ENCODE measurements at places on chromosomes 4 and X. TPM values are rescaled to one million over a fixed set of nuclear protein-coding genes. Genes with fewer than 3 reads are reported as not detected.

DCAF12L2 gene
- total RNA-seq, result not detected

WWC2 gene
- total RNA-seq, result not detected

CENPVL1 gene
- total RNA-seq, result not detected

CDX4 gene
- total RNA-seq, result not detected

XAGE2 gene
- not detected for total RNA-seq

GSX2 gene
- 23.9 TPM for total RNA-seq

PASD1 gene
- not detected for total RNA-seq

SLC6A14 gene
- total RNA-seq, result not detected

MAGEA1 gene
- 31.6 TPM for total RNA-seq

GABRG1 gene
- not detected for total RNA-seq

LAS1L gene
- 19.2 TPM for total RNA-seq

STARD8 gene
- not detected for total RNA-seq

NXF2 gene
- not detected for total RNA-seq

DTHD1 gene
- not detected for total RNA-seq

DNA sequence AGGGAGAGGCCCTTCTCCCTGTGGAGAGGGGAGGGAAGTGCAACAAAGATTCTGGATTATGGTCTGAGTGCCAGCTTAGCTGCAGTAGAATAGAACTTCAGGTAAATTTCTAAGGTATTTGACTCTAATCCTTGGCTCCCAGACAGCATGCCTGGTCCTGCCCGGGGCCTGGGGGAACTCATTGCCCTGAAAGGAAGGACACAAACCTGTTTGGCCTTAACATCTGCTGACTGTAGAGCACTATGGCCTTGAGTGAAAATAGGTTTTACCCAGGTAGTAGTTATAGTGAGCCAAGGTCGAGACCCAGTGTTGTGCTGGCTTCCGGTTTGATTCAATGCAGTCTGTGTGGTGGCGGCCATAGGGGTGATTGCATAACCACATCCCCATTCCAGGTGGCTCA lies 64.4 kb downstream of the RPS6KA6 start:
- no peak for DNase-seq

DNA sequence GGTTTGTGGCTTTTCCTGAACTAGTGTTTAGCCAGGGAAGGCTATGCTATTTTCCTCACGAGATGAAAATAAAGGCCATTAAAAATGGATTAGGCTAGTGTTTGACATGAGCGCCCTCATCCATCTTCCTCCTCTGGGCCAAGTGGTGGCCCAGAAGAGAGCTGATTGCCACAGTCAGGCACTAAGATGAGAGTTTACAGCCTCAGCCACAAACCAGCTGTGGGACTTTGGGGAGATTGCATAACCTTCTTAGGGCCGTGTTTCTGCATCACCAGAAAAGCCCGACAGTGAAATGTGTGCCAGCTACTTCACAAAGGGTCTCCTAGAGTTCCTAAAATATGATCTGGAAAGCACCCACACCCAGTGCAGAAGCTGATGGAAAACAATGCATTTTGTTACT lies 42.3 kb upstream of the LNX1 start:
- no peak for DNase-seq

GRCh38 chrX:72108666-72109065 lies 23.0 kb downstream of the RTL5 start:
- DNase-seq, result no peak

- DNase-seq, result no peak
Measured at GRCh38 chr4:682490-683172, 6.3 kb downstream of the SLC49A3 start.

DNA sequence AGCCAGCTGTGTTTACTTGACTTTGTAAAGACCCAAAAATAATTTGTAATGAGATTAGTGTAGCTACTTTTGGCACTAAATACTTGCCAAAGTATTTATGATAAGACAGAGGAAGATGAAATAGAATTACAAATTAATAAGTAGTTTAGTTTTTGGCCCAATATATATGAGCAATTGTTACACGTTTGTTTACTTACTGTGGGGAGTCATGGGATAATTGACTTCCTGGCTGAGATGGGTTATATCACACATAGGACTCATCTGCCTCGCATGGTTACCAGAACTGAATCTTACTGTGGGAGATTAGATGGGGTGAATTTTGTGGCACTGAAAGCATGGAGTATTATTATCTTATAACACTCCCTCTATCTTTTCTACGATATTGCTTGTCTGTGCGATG lies 66.6 kb downstream of the INTS12 start:
- no peak for DNase-seq

DNA sequence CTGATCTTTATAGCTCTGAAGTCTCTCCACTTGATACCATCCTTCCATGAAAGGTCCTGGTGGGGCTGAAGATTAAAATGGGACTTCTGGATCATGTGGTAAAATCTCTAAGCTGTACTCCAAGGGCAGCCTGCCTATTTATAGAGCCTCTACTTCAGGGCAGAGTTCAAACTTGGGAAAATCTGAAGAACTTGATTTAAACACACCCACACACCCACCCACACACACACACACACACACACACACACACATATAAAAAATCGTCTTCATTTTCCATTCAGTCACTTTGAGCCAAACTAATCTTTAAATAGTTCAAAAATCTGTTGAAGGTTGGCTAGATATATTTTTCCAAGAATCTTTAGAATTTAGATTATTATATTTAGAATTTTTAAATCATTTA lies 234.9 kb upstream of the GPC4 start:
- no peak for DNase-seq

- no peak for DNase-seq
Measured at GRCh38 chr4:108033348-108033747, 43.7 kb downstream of the HADH start.

- DNase-seq, result no peak
Measured at GRCh38 chr4:187608001-187608421, 387.6 kb upstream of the ZFP42 start.

DNA sequence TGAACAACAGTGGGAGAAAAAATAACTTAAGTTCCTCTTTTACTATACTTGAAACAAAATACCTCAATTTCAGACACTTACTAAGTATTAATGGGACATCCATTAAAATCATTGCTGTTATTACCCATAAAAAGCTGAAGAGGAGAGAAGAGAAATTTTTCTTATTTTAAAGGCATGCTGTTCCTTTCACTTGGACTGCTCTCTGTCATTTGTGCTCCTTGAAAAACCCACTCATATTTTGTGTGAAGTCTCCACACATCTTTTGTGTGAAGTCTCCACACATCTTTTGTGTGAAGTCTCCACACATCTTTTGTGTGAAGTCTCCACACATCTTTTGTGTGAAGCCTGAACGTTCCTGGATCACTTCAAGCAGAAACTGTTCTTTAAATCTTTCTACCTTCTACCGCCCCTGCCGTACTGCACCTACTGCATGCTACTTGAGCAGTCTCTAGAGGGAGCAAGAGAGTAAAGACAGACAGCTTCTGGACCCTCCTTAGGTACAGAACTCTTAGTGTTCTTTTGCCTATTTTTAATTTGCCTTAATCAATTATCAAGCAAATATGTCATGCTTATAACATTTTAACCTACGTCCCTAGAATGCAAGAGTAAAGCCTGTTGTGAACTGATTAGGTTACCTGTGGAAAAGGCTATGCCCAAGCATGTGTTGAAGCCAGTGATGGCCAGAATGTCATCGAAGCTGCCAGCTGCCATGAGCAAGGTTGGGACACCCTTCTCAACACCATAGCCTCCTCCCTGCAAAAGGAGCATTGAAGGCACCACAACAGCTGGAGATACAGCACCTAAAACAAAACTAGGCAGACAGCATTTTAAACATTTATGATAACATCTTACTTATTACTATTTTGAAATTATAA lies 27.1 kb upstream of the SLC9B1 start:
- peak; percentile 85 for DNase-seq

- DNase-seq, result no peak
Measured at GRCh38 chrX:97895751-97896150, 1012.0 kb downstream of the RPA4 start.

DNA sequence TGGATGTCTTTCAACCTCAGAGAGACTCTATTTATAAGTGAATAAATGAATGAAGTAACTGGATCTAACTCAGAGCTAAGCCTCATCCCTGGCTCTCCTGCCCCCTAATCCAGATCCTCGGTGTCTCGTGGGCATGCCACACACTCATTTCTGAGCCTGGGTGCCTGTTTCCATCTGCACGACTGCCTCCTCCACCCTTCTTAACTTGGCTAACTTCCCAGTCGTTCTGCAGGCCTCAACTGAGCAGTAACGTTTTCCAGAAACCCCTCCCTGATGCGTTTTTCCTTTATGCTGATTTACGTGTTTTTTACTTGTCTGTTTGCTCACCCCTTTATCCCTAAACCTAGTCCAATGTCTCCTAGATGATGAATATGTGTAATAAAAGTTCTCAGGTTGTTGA lies 186.9 kb upstream of the HS3ST1 start:
- DNase-seq, result no peak

DNA sequence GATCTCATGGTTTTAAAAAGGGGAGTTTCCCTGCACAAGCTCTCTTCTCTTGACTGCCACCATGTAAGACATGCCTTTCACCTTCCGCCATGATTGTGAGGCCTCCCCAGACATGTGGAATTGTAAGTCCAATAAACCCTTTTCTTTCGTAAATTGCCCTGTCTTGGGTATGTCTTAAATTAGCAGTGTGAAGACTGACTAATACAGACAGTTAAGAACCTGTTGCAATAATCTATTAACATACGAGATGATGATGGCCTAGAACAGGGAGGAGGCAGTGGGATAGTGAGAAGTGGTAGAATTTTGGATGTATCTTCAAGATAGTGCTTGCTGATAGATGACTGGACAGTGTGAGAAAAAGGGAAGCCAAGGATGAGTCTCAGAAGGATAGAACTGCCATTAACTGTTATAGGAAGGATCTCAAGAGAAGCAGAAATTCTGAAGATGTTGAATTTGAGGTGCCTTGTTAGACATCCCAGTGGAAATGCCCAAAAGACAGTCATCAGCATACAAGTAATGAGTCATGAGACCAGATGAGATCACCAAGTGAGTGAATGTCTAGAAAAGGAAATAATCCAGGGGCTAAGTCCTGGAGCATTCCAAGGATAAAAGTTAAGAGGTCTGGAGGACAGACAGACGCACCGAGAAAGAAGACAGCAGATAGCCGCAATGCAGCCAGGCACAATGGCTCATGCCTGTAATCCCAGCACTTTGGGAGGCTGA lies 38.8 kb upstream of the UGDH start:
- DNase-seq, result no peak

DNA sequence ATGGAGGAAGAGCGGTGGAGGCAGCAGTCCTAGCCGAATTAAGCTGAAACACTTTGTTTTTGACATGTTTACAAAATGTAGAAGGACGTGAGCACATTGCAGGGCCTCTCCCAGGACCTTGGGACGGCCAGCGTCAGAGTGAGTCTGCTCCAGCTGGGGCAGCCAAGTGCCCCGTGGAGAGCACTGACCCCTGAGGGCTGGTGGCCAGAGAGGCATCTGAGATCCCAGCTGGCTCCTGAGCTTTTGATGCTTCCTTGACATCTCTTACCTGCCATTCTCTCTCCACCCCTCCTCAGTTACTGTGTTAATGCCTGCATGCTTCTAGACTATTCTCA lies 24.7 kb downstream of the NAT8L start:
- no peak for DNase-seq

GRCh38 chrX:53087388-53087831 lies 5.2 kb downstream of the TSPYL2 start:
- no peak for DNase-seq

DNA sequence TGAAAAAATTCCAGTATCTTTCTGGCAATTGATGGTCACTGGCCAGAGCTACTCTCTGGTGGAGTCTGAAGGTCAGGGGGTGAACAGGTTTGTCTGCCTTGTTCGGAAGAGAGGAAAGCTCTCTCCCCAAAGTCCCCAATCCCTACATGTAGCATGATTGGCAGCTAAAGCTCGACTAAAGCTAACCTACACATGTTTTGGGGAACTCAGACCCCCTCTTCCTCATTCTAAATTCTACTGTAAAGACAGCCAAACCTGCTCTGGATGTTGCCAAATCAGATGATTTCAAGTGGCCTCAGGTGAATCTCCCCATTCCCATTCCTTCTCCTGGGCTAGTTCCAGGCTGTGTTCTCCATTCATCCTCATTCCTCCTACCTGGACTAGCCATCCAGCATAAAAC lies 84.1 kb downstream of the MSN start:
- no peak for DNase-seq

Data from Karpas-422 (cell line).